Central memory CD4-positive, alpha-beta T cell (primary cell): ENCODE measurements at places on chromosomes 12 and 14.

- no peak for DNase-seq
These were observed 184.9 kb upstream of the MYL2 start for GRCh38 chr12:111105294-111105693.

DNA sequence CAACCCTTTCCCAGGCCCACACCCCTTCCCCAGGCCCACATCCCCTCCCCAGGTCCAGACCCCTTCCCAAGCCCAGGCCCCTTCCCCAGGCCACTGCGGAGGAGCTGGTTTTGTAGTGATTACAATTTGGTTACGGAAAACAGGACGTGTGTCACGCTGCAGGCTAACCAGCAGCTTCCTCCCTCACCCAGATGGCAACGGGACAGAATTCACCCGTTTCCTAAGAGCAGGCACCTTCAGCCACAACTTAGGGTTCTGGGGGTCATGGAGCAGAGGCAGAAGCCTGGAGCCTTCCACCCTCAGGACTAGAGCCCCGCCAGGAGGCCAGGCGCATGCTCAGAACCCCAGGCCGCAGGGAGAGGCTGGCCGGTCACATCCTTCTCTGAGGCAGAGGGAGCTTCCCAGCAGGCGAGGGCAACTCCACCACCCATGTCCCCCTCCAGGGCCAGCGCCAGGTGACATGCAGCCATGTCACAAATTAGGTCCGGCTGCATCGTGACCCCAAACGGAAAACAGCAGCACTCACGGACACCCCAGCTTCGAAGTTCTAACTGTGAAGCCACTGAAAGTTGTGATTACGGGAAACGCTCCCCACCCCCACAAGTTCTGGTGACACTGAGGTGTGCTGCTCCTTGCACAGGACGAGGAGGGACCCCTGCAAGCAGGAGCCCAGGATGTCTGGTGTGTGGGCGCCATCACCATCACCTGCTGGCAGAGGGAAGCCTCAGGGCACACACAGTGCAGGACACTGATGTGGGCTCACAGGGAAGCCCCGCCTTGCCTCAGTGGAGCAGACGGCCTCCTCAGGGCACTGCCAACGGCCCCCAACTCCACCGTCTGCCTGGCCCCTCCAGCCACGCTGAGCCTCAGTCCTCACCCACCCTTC lies 7.7 kb downstream of the BRF1 start:
- DNase-seq: no peak

DNA sequence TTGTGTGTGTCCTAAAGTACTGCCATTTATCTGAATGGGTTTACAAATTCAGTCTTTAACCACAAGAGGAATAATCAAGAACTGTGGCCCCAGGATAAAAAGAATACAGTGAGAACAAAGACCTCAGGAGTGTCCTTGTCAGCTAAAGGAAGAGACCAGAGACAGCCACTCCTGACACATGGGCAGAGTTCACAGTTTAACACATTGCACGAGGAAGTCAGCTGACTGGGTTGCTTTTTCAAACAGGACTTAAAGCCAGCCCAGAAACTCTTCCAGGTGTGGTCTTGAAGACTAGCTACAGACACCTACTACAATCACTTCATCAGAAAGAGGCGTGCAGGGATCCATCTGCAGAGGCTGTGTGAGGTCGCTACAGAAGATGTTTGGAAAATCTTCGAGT lies 42.8 kb downstream of the GNS start:
- no peak for DNase-seq

DNA sequence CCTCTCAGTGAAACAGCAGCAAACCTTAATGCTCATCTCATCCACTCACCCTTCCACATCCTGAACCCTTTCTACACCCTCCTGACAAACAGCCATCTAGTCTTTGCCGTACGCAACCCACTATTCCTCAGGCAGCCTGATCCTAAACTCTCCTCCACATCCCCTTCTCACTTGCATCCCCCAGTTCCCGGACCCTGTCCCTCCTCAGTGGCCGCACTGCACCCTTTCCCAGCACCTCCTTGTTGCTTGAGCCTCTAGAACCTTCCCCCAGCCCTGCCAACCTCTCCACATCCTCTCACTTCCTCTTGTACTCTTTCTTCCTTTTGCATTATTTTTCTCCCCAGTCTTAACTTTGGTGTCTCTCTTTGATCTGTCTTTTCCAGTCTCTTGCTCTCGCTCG lies 42.9 kb downstream of the IQSEC3 start:
- no peak for DNase-seq

DNA sequence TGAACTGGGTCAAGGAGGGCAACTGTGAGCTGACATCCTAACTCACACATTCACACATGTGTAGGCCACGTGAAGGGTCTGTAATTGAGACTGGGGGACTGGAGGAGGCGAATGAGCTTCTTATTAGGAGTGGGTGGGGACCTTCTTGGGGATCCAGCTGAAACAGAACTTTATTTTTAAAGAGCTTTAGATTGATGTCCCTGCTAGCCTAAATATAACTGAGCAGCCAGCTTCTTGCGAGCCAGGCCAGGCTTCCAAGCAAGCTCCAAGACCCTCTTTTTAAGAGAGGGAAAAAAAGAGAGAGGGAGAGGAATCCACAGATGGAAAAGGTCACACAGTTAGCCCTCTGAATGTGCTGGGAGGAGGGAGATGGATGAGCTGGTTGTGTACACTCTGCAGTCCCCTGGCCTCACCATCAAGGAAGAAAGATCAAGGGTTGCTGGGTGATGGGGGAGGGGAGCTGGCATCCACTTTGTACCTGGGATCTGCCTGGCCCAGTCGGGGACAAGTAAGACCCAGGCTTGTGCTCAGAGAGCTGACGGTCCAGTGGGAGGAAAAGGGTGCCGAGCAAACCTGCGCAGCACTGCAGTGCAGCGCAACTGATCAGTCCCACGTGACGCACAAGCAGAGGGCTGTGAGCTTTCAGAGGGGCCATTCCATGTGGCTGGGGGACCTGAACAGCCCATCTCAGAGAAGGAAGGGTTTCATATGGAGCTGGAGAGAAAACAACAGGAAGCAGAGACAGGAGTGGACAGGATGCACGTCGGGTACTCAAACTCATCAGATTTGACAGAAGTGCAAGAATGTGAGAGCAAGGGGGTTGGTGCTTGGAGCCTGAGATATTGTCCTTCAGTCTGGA lies 154.5 kb downstream of the ZFP36L1 start:
- no peak for DNase-seq

DNA sequence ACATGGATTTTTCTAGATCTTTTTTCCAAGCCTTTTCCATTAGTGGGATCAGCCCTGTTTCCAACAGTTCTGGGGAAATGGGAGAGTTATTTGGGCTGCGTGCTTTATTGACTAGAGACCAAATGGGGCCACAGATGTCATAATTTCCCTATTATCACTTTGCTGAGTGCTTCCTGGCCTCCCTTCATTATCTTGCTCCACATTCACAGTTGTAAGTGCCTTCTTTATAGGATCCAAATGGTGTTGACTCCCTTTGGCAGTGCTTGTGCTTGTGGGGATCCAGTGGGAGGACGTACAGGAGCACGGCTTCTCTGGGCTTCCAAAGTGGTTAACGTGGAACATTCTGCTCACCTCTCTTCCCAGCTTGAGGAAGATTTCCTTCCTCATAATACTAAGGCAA lies 141.0 kb upstream of the RMST start:
- no peak for DNase-seq

DNA sequence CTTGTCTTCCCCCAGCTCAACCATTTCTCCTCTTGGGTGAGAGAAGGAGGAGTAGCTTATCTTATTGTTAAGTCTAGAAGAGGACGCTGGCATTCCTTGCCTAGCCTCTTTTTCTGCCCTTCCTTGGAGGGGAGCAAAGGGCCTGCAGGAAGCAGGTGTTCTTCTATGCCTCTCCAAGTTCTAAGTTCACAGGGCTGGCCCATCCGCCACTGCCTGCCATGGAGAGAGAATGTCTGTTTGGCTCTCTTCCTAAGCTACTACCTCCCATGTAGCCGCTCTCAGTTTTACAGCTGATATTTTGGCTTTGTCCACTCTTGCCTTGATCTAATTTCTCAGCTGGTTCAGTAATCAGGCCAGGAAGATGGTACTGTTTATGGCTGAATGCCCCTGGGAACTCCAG lies 201.2 kb downstream of the NTF3 start:
- no peak for DNase-seq

DNA sequence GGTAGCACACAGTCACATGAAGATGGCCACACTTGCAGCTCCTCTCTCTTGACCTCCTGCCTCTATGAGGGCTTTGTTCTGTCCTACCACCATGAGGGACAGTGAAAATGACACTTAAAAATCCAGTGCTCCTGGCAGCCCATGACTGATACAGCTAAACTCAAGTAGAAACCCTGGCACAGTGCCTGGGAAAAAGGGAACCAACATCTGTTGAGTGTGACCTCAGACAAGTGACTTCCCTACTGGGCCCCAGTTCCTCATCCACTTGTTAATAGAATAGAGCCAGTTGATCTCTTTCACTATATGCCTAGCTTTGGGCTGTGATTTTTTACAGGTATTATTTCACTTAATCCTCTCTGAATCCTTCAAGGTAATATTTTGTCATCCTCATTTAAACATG lies 4.8 kb downstream of the GUCY2C start:
- DNase-seq: no peak

GRCh38 chr12:94670075-94670474 lies 19.7 kb upstream of the TMCC3 start:
- DNase-seq: no peak

GRCh38 chr12:84694116-84694515 lies 218.5 kb downstream of the SLC6A15 start:
- DNase-seq: no peak

DNA sequence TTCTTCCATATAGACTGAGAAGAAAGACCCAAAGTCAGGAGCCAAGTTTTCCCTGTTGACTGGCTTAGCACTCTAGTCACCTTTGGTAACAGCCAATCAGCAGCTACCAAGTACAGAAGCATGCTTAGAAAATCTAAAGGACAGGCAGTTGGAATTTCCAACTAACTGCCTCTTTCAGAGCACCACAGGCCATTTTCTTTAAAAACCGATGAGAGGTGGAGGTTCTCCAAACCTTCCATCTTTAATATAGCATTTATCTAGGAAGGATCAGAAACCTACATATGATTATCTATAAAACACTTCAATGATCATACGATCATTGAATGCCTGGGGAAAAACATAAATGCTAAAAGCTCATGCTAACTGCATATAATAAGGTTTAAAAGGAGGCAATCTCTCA lies at the start of gene CATSPERB:
CATSPERB (minus strand) TSS at position 101 of the 400 bp plus-strand sequence. CDS start 2,607 bp downstream, outside the sequence.
- no peak for DNase-seq

DNA sequence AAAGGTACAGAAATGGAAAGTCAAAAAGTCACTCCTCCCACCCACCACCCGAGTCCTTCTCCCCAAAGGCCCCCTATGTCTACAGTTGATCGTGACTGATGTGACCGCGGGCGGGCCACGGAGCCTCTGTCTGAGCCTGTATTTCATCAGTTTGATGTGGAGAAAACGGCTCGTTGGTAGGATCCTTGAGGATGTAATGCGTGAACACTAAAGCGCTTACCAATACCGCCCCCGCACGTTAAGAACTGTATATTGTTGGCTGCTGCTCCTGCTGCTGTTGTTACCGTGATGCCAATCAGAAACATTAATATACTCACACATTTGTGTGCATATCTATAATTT lies 24.6 kb upstream of the UBC start:
- no peak for DNase-seq

DNA sequence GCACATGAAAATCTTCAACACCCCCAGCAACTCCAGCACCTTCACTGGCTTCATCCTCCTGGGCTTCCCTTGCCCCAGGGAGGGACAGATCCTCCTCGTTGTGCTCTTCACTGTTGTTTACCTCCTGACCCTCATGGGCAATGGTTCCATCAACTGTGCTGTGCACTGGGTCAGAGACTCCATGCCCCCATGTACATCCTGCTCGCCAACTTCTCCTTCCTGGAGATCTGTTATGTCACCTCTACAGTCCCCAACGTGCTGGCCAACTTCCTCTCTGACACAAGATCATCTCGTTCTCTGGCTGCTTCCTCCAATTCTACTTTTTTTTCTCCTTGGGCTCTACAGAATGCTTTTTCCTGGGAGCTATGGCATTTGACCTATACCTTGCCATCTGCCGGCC lies 11.5 kb upstream of the OR11G2 start:
- no peak for DNase-seq

DNA sequence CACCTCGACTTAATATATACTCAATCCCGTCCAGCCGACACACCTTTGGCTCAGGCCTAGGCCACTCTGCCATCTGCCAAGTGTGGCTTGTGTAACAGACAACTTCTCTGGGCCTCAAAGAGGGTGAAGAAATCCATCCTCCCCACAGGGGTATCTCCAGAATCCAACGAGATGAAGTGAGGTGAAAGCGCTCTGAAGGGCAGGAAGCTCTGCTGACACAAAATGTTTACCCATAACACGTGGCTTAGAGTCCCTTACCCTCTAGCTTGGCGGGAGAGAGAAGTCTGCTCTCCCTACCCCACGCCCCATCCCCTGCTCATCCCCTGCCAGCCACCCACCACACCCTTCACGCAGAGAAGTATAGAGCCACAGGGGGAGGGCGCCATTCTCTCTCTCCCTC lies 13.0 kb downstream of the ZBTB39 start:
- no peak for DNase-seq

- DNase-seq: no peak
These were observed 845 bp downstream of the TMEM132C start for GRCh38 chr12:128267651-128268378.

DNA sequence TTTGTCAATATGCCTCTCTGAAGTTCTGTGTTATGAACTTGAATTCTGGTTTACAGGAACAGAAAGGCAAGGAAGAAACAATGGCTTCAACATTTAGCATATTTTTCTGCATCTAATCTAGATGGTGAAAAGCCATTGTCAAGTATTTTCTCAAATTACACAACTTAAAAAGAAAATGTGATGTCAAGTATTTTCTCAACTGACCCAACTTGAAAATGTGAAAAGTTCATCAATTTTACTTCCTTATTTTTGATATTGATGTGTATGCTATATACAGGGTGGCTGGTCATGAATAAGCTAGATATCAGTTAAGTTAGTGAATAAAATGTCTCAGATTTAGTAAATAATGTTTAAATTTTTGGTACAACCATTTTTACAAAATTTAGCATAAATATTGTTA lies 196.7 kb downstream of the ALX1 start:
- no peak for DNase-seq

DNA sequence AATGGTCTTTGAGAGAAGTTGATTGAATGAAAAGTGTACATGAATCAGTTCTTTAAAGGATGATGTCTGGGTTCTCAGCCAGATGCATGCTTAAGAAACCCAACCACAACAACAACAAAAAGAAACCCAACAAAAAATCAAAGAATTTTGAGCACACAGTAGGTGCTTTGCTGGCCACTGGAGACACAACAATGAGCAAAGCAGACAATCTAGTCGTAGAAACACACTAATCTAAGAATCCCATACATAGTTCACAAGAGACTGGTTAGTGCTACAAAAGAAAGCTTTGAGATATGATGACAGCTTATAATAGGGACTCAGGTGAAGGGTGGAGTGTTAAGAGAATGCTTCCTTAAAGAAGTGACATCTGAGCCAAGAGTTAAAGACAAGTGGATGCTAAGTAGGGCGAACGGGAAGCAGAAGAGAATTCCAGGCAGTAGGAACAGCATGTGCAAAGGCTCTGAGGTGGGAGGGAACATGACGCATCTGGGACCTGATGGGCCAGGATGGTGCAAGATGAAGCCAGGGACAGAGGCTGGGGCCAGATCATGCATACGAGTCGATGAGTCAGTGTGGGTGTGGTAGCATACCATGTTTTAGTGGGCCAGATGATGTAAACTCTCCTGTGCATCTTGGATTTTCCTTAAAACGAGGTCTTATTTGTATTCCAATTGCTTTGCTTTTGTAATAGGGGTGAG lies 4.6 kb upstream of the HIP1R start:
- DNase-seq: no peak

GRCh38 chr12:64392221-64392620 lies 1.7 kb upstream of the C12orf56 start:
- DNase-seq: peak; percentile 15
